ENCODE measurements at places on chromosomes 3 and 15.
A peak's percentile ranks its signal among the peaks of the same experiment; 100 is the strongest.

GRCh38 chr15:40157778-40158447, 3.0 kb upstream of the BUB1B start:
- DNase-seq, result no peak

DNA sequence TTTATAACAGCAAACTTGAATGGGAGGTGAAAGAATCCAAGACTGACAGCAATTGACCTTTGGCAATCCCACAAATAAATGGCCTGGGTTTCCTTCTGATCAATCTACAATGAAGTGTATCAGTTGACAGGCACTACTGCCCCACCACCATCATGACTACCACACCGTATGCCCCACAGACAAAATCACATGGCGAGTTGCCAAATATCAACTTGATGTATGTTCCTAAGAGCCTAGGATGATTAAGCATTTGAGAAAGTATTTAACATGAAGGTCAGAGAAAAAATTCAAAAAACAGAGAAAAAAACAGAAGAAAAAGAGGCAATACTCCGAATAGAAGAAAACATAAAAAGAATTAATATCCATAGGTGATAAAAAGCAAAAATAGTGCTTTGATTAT, 215.9 kb upstream of the STAC start:
- no peak for DNase-seq

- no peak for DNase-seq
Measured at GRCh38 chr15:88974392-88974791, 61.2 kb upstream of the MFGE8 start.

DNA sequence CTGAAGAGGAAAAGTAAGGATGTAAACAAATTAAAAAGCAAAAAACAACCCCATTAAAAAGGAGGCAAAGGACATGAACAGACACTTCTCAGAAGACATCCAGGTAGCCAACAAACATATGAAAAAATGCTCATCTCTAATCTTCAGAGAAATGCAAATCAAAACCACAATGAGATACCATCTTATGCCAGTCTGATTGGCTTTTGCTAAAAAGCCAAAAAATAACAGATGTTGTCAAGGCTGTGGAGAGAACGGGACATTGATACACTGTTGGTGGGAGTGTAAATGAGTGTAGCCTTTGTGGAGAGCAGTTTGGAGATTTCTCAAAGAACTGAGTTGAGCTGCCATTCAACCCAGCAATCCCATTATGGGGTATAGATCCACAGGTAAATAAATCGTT, 18.6 kb upstream of the RGMA start:
- DNase-seq, result no peak

- no peak for DNase-seq
Measured at GRCh38 chr3:114496021-114496434, 202.2 kb downstream of the TIGIT start.

GRCh38 chr3:32436816-32437189, 45.1 kb downstream of the CMTM7 start:
- DNase-seq, result no peak

GRCh38 chr15:89074402-89075012, 13.7 kb upstream of the ABHD2 start:
- DNase-seq, result no peak

DNA sequence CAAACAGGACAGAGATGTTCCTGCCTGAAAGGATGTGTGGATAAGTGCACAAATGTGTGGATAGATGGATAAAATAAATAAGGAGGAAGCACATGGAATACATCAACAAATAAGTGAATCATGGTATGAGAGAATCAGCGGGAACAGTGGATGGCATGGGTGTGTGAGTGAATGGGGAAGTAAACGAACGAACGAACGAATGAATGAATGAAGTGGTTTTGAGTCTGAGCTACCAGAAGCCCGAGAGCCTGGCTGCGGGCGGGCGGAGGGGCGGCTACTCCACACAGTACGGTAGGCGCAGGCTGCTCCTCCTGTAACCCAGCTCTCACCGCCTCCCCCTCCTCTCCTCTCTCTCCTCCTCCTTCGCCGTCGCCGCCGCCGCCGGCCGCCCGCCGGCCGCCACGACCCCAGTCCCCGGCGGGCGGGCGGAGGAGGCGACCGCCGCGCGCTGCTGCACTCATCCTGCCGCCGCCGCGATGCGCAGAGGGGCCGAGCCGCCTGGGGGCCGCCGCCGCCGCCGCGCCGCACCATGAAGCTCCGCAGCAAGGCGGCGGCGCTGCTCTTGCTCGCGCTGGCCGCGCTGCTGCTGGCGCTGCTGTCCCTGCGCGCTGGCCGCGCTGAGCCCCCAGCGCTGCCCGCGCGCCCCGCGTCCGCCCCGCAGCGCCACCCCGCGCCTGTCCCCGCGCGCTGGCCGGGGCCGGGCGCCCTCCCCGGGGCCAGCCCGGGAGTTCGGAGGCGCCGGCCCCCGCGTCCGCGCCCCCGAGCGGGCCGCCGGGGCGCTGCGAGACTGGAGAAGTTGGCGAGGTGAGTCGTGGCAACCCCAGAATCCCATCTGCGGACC, at the start of gene GXYLT2:
GXYLT2 (plus strand) TSS at position 342 of the 841 bp plus-strand sequence; CDS start at position 530, 188 bp downstream.
- DNase-seq, result peak; percentile 78

GRCh38 chr15:38620851-38621594, 56.4 kb upstream of the RASGRP1 start:
- DNase-seq, result no peak

DNA sequence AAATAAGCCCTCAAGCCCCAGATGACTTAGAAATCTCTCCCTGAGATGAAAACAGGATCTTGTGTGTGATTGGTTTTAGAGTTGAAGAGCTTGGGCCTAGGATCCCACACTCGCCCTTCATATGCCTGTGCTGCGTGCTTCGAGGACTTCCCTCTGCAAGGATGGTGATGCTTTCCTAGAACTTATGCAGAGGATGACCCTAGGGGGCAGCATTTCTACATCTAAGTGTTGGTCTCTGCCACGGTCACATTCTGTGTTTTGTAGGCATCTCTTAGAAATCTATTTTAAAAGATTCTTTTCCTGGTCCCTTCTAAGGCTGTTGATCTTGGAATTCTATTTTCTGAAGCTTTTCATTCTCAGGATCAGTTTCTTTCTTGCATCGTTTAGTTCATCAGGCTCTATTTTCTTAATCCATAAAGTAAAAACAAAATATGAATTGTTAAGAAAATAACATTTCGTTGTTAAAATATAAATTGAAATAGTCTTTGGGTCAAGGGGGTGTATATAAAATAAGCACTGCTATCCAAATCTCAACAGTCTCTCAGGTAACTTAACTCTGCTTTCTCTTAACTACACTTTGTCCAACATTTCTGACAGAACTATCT, 45.7 kb downstream of the WDR76 start:
- peak; percentile 41 for DNase-seq

- DNase-seq, result no peak
Measured at GRCh38 chr3:172036541-172037215, 2.7 kb upstream of the FNDC3B start.

- no peak for DNase-seq
Measured at GRCh38 chr15:45674677-45675076, 39.8 kb downstream of the SQOR start.

DNA sequence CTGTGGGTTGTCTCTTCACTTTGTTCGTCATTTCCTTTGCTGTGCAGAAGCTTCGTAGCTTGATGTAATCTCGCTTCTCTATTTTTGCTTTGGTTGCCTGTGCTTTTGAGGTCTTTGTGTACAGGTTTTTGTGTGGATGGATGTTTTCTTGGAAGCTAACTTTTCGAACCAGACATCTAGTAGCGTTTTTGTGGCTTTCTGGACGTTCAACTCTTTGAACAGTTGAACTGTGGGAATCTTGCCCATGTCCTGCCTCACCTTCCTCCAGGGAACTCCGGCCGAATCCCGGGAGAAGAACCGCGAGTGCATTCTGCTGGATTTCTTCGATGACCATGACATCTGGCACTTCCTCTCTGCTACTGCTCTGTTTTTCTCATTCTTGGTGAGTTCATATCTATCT, 70.6 kb downstream of the USF3 start:
- no peak for DNase-seq

DNA sequence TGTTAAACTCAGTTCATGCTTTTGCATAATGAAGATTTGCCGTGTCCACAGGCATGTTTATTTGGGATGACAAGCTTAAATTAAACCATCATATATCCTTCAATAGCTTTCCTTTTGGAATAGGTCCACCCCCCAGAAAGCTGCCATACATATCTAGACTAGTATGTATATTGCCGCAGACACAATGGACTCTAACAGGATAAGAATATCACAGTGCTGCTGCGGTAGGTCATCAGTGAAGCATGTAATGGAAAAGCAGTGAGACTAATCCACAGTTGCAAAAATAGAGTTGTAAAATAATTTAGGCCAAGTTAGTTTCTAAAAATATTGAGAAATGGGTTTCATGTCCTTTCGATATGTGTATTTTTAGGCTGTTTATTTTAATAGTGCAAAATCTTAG, 819.9 kb upstream of the DPPA4 start:
- no peak for DNase-seq

DNA sequence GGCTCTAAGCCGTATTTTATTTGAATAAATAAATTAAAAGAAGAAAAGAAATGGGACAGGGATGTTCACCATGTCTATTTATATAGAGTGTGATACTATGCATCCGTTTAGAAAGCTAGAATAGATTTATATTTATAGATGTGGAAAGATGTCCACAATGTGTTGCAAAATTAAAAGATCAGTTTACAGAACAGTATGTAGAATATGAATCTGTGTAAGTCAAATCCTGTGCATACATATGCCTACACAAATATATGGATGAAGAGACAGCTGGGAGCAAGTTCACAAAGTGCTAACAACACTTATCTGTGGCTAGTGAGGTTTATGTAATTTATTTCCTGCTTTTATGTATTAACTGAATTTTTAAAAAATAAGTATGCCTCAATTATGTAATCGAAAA, 25.4 kb upstream of the SLMAP start:
- no peak for DNase-seq

GRCh38 chr3:40877631-40878463, 321.5 kb upstream of the CTNNB1 start:
- no peak for DNase-seq

- DNase-seq, result no peak
Measured at GRCh38 chr3:34261001-34261385, 462.6 kb downstream of the PDCD6IP start.

DNA sequence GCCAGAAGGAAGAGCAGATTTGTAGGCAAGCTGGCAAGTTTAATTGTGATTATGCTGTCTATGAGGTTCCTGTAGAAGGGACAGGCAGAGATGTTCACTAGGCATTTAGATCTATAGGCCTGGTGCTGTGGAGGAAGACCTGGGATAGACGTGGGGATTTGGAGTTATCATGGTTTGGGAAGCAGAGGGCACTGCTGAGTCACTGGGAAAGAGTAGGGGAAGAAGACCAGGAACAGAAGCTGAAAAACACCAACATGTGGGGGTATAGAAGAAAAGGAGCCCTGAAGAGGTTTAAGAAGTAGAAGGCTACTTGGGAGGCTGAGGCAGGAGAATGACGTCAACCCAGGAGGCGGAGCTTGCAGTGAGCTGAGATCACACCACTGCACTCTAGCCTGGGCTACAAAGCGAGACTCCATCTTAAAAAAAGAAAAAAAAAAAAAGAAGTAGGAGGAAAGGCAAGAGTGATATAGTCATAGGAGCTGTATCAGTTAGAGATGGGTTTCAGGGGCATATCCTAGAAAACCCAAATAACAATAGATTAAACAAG, 19.3 kb downstream of the GRK7 start:
- DNase-seq, result no peak

- DNase-seq, result no peak
Measured at GRCh38 chr3:19046440-19046839, 101.9 kb upstream of the KCNH8 start.

DNA sequence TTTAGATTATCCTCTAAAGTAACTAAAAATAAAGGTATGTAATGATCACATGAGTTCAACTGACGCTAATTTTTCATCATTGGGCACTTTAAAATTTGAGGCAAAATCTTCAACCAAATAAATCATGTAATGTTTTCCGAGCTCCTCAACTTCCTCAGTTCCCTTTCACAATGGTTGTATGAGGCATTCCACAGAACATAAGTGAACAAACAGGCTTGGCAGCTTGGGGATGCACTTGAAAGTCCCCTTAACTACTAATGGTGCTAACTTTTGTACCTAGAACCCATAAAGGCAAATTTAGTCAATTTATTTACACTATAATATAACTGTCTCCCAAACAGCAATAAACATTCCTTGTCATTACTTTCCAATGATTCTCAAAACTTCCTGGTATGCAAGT, 1137.9 kb downstream of the ROBO2 start:
- no peak for DNase-seq

GRCh38 chr3:45817831-45818522, 21.6 kb upstream of the SLC6A20 start:
- no peak for DNase-seq

GRCh38 chr3:4883011-4883410, 96.2 kb upstream of the BHLHE40 start:
- no peak for DNase-seq

- no peak for DNase-seq
Measured at GRCh38 chr3:159077860-159078259, 276.0 kb downstream of the MFSD1 start.

GRCh38 chr15:69595009-69595791, 142.6 kb downstream of the RPLP1 start:
- no peak for DNase-seq

- no peak for DNase-seq
Measured at GRCh38 chr15:48679952-48680351, 34.4 kb upstream of the FBN1 start.

DNA sequence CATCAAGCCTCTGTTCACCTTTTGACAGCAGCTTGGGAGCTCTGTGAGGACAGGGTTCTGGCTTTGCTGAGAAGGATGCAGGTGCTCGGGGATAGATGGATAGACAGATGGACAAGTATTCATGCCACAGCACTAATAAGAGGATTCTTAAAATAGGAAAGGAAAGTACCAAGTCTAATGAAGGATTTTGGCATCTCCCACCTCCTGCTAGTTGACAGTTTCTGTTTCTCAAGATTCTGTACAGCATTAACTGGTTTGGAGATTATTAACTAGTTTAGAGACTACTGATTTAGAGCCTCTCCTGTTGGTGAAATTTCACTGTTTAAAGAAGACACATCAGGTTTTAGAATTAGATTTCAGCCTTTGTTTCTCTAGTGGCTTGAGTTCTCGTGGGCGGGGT, 152.3 kb downstream of the CACNA1D start:
- DNase-seq, result no peak

- peak; percentile 83 for DNase-seq
Measured at GRCh38 chr15:90231028-90232017, 2.4 kb downstream of the CIB1 start.

GRCh38 chr15:100310513-100311153, 31.1 kb downstream of the ADAMTS17 start:
- DNase-seq, result no peak

- no peak for DNase-seq
Measured at GRCh38 chr3:30598668-30599545, 7.5 kb upstream of the TGFBR2 start.

DNA sequence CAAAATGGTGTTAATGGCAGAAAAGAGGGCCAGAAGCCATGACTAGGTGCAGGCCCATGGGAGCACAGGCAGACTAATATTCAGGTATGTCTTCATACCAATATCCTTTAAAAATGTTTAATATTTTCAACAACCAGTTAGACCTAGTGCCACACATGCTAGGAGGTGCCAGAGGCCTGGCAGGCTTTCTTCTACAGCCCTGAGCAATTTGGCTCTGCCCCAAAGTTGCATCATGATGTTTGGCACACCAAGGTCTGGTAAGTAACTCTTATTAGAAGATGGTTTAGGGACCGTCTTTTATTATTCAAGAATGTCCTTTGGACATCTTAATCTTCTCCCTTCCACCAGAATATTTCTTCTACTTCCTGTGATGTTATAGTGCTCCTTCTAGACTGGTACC, 34.8 kb downstream of the MITF start:
- no peak for DNase-seq

All from GM13976 (cell line).